ENCODE measurements at places on chromosomes 11 and 22. TPM values are rescaled to one million over a fixed set of nuclear protein-coding genes. Genes with fewer than 3 reads are reported as not detected.
A peak's percentile ranks its signal among the peaks of the same experiment; 100 is the strongest.

GRCh38 chr11:86632499-86633269 lies 39.7 kb downstream of the ME3 start:
- peak; percentile 66 for DNase-seq

DNA sequence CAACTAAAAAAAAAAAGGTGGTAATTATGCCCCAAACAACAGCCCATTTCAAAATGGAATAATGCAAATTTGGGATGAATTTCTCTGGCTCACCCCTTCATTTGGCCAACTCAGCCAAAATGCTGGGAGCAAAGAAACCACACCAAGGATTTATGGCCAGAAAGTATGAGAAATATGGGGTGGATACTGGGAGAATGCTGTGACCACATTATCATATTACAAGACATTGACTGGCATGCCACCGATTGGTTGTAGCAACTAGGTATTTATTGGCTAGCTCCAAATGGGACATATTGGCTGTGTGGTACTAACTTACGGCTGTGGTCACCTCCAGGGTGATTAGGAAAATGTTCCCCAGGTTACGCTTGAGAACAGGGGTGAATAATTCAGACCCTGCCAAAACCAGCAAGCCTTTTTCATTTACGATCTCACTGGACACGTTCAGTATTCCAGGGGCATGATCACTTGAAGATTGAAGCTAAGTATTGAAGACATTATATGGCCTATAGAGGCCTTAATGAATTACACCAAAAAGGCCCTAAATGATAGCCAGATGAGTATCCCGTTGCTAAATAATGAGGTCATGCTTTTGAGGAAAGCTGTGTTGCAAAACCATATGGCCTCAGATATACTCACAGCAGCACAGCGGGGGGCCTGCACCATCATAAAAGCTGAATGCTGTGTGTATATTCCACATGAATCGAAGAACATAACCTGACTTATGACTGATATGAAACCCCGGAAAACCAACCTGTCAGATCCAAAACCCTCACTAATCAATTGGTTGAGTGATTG lies 3.8 kb upstream of the FDX1 start:
- DNase-seq: no peak

GRCh38 chr22:41092847-41093411 lies 537 bp downstream of the EP300 start:
- no peak for DNase-seq

GRCh38 chr11:121696931-121697670 lies 244.3 kb upstream of the SORL1-AS1 start:
- no peak for DNase-seq

DNA sequence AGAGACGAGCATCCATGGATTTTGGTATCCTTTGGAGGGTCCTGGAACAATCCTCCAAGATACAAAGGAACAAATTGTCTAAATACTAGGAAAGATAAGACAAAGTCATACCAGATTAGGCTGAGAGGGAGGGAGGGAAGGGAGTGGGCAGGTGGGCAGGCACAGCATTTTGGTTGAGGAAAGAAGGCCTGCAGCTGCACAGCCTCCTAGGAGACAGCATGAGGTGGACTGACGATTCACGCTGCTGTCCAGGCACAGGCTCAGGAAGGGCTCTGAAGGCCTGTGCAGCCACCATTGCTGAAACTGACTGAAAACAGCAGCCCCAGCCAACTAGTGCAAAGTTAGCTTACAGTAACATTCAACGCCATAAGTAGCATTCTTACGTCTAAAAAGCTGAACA lies 64.7 kb downstream of the PACSIN2 start:
- no peak for DNase-seq

Gene TMEM86A
- 4.9 TPM for total RNA-seq
